Caco-2 (cell line): ENCODE measurements at places on chromosomes 11 and 22.

DNA sequence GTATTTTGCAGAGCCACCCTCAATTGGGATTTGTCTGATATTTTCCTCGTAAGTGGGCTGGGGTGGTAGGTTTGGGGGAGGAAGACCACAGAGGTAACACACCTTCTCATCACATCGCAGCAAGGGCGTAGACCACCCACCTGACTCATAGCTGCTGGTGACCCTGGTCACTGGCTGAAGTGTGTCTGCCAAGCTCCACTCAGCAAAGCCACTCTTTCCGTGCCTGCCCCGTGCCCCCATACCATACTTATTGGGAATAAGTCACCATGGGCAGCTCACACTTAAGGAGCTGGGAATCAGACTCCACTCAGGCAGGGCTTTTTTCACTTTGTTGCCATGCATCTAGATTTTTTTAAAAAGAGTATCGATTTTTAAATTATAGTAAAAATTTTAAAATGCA is 111.6 kb downstream of the PHF21B start:
- no peak for DNase-seq

GRCh38 chr11:57751176-57751575 is 443 bp downstream of the BTBD18 start:
- DNase-seq, result no peak

- peak; percentile 17 for DNase-seq
Measured at GRCh38 chr11:116336540-116336939, 436.2 kb downstream of the BUD13 start.

DNA sequence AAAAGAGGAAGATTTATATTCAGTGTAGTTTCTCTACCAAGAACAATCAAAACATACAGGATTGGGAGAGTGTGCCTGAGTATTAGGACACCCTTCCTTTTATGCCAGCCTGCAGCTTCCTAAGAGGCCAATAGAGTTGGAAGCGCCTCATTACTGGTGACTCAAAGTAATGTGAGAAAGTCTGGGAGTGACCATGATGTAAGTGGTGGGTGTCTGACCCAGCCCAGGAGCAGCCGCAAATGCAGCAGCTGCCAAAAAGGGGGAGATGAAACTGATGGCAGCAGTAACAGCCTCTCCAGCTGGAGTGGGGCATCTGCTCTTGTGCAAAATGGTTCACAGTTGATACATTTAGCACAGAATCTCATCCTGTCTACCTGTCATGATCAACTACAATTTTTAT is 62.0 kb downstream of the ZNF280B start:
- no peak for DNase-seq

DNA sequence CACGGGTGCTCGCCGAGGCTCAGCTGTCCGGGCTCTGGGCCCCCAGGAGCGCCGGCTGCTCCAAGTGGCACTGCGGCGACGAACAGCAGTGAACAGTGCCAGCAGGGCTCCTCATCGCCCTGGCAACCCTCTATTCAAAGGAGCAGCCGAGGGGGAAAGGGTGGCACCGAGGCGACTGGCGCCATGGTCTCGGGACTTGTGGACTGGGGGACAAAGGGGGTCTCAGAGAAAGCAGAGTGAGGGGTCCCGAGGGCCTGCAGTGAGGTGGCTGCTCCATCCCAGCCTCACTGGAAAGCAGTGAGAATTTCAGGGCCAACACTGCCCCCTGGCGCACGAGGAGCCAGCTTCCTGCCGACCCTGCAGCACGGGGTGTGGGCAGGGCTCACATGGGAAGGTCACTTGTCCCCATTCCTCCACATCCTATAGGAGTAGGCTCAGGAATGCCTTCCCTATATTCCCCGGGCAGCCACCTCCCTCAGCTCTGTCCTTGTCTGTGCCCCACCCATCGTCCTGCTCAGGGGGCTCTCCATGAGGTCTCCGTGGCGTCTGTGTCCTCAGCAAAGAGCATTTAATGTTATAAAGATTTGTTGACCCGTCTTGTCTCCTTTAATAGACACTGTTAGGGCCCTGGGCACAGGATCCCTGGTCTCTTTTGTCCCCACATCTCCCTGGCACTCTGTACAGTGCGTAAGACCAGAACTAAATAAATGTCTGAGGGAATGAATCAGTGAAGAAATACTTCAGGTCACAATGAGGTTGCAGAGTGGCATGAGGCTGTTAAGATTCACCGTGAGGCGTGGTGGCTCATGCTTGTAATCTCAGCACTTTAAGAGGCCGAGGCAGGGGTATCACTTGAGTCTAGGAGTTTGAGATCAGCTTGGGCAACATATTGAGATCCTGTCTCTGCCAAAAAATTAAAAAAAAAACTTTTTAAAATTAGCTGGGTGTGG is 26.4 kb downstream of the LRFN4 start:
- DNase-seq, result peak; percentile 83

DNA sequence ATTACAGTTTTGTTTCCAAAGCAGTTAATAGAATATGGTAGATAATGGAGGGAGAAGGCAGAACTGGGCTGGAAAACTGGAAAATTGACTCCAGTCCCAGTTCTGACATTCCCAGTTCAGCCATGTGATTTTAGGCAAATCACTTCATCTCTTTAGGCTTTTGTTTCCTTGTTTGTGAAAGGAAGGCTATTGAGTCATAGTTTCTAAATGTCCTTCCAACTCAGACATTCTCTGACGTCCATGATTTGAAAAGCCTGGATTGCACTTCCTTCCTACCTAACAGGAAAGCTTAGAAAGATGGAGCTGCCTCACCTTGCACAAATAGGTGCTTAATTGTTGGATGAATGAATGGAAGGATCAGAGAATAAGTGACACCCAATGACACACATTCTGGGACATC is 19.8 kb upstream of the GALNT18 start:
- no peak for DNase-seq

DNA sequence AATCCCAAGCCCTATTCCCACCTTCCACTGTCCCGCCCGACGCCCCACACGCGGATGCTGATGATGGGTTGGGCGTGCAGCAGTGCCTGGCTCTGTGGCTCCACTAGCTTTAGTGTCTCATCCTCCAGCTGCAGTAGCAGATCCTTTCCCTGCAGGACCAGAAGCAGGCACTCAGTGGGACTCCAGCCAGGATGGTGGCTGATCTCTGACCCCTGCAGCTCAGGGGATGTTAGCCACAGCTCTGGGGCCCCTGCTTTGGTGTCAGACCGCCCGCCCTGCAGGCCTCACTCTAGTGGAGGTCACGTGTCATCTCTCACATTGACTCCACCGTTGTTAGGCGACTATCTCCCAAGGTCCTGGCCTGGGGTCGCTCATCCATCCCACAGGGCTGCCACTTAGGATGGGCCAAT is 11.8 kb downstream of the SMPD1 start:
- DNase-seq, result no peak

- no peak for DNase-seq
Measured at GRCh38 chr22:22045571-22046335, 63.2 kb upstream of the TOP3B start.

DNA sequence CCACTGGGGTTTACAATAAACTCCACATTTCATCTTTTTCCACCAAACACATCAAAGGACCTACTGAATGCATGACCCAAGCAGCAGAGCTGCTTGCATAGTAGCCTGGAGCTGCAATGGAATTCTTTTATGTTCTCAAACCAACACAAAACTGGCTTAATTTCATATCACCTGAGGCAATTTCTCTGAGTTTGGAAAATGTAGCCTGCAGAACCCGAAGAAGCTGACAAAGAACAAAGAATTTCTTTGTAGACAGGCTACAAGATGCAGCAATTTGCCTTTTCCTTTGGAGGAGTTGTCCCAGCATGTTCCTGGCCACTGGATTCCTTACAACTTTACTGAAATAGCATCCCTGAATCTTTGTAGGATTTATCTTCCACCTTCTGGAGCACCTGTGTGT is 5.5 kb upstream of the TECTA start:
- no peak for DNase-seq

GRCh38 chr11:35157814-35158700 is 19.1 kb downstream of the CD44 start:
- DNase-seq, result no peak

- DNase-seq, result no peak
Measured at GRCh38 chr11:14673824-14674405, 30.3 kb downstream of the PDE3B start.

DNA sequence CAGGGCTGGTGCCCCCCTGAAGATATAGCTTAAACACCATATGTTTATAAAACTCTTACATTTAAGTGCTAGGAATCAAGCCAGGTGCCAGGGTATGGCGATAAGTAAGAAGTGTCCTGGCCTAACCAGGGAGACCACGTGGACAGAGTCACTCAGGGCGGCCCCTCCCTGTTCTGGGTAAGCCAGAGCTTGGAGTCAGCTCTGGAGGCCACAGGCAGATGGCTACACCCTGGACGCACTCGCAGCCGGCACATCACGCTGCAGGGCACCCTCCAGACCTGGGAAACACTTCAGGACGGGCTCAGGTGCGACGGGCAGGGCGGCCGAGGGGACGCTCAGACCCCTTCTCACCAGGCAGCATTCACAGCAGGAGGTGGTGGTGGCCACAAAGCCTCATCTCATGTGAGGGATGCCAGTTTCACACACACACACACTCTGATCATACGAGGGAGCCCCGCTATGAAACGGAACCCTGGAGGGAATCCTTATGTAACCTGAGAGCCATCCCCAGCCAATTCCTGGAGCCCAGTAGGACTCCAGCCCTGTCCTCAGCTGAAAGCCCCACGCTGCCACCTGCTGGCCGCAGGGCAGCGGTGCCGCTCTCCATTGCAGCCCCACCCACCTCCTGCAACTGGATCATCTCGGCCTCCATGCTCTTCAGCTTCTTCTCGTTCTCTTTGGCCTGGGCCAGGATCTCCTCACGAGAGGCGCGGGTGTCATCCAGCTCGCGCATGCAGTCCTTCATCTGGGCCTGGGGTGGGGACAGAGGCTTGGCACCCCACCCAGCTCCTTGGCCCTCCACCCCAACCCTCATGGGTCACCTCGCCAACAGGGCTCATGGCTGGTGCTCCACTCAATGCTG is 33.4 kb downstream of the APOL1 start:
- peak; percentile 77 for DNase-seq

- peak; percentile 89 for DNase-seq
Measured at GRCh38 chr11:2298795-2299761, 2.6 kb downstream of the C11orf21 start.

DNA sequence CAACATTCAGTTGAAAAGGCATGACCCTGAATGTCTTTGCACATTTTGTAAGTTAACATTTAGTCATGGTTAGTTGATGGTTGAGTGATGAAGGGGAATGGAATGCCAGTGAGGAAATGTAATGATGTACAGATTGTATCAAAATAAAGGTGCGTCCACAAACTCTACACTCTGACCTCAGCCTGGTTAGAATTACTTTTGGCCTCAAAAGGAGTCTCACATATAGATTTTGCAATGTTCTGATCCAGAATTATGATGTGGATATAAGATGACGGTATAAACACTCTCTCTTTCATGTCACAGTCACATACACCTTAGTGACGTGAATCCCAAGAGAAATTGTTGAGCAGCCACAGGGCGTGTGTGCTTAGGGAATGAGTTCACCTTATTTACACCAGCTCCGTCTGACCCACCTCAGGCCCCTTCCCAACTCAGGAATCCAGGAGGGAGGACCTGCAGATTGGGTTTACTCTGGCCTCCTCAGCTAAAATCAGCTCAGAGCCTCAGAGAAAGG is 100.1 kb downstream of the RDX start:
- peak; percentile 70 for DNase-seq

GRCh38 chr11:72643547-72643946 is 30.7 kb downstream of the PDE2A start:
- DNase-seq, result no peak

- DNase-seq, result no peak
Measured at GRCh38 chr11:46498968-46499367, 94.9 kb downstream of the AMBRA1 start.

DNA sequence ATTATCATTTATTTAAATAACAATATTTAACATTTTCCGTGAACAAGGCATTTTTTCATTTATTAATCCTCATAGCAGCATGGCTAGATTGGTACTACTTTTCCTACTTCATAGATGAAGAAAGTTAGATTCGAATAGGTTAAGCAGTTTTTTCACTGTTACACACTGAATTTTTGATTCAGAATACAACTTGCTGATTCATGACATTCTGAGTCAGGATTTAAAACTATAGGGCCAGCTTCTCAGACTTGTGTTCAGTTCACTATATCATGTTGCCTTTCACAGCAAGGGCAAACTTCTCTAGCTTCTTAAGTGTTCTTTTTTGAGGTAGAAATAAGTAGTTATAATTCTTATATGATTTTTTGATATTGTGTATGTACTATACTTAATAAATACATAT is 31.5 kb downstream of the CYP2R1 start:
- no peak for DNase-seq

DNA sequence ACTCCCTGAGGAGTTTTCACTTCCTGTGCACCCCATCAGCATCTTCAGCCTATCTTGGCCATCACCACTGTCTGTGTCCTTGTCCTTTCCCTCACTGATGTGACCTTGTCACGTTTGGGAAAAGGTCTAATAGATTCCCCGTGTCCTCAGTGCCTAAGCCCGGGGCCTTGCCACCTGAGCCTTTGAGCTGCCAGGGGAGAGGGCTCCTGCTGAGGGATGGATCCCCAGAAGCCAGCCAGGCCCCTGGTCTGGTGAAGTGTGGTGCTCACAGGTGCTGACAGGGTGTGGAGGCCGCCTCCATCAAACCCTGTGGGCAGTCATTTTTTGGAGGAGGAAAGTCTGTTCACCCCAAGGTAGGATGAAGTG is 47.2 kb downstream of the GAB4 start:
- DNase-seq, result no peak

GRCh38 chr11:106723071-106723470 is 295.2 kb downstream of the GUCY1A2 start:
- DNase-seq, result no peak

GRCh38 chr11:132607575-132607974 is 924.7 kb downstream of the OPCML start:
- DNase-seq, result no peak

GRCh38 chr11:14812757-14813156 is 79.3 kb downstream of the CYP2R1 start:
- DNase-seq, result peak; percentile 6

DNA sequence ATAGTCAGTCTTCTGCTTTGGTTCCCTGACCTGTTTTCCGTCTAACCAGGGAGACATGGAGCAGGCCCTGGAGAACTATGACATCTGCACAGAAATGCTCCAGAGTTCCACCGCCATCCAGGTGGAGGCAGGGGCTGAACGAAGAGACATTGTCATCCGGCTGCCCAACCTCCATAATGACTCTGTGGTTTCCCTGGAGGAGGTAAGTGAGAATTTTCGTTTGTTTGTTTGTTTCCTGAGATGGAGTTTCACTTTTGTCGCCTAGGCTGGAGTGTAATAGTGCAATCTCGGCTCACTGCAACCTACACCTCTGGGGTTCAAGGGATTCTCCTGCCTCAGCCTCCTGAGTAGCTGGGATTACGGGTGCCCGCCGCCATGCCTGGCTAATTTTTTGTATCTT is 52.9 kb downstream of the CABIN1 start:
- DNase-seq, result no peak

DNA sequence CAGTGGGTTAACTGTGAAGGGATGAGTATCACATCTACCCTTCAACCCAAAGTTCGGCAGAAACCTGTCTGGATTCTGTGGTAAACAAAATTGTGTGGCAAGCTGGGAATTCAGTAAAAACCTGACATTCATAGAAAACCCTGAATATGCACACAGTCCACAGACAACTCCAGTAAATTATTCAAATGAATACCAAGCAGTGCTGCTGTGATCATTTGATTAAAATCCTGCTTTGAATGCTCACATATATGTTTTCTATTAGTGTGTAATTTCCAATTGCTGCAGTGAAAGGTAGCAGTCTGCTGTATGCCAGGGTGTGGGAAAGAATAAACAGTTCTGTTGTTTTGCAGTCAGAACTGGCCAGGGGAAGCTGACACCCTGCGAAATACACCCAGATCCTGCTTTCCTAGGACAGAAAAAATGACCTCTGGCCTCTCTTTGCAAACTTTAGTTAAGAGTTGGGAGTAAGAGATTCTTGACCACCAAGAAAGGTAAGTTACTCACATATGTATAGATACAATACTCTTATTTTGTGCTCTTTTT is 217.8 kb downstream of the FAM76B start:
- DNase-seq, result no peak
